Cerebellar cortex (tissue), 1 donor: ENCODE measurements at places on chromosomes 11 and 22.

DNA sequence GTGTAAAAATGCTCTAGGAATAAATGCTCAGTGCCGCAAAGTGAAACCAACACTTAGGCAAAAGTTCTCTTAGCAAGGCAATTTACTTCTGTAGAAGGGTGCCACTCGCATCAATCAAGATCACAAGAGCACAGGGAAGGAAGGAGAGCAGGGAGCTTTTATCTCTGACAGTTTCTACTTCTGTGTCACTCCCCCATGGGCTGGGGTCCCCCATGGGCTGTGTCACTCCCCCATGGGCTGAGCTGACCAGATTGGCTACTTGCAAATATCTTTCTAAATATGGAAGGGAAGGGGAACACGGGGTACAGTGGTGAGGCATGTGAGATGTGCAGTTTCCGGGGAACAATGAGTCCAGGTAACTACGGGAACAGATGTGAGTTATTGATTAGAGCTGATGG is 397 bp downstream of the OR52N2 start:
- no peak for DNase-seq

GRCh38 chr22:43828998-43829782 is 17.1 kb upstream of the EFCAB6 start:
- peak; percentile 61 for DNase-seq

- no peak for DNase-seq
Measured at GRCh38 chr11:112161012-112161411, 2.9 kb downstream of the IL18 start.

DNA sequence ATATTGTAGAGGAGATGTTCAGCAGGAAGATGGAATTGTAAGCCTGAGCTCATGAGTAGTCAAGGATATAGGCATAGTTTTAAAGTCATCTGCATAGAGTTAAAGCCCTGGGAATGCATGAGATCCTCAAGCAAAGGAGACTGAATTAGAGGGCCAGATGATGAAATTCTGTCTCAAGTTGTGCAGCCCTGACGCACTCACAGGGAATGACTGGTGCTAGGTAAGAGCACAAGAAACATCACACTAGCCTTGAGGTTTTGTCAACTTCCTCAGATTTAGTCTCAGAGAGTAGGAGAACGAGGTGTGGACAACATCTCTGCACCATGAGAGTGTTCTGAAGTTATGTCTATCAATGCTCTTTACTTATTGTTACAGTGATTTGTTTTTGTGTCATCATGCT is 5.8 kb downstream of the RAB38 start:
- DNase-seq = no peak

GRCh38 chr11:3949125-3949524 is 93.7 kb downstream of the STIM1 start:
- DNase-seq = no peak

GRCh38 chr22:28934026-28934425 is 50.7 kb downstream of the ZNRF3 start:
- no peak for DNase-seq

DNA sequence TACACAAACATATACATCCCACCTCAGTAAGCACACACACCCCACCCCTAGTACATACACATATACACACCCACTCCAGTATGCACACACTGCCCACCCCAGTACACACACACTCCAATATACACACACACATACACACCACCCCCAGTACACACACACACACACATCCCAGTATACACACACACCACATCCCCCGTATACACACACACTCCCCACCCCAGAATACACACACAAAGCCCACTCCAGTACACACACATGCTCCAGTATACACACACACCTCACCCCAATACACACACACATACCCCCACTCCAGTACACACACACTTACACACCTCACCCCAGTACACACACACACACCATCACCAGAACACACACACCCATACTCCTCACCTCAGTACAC is 7.4 kb downstream of the TECTA start:
- no peak for DNase-seq

- DNase-seq = no peak
Measured at GRCh38 chr11:44285756-44286155, 24.2 kb downstream of the ALX4 start.

- no peak for DNase-seq
Measured at GRCh38 chr11:72478669-72479068, 44.3 kb upstream of the CLPB start.

DNA sequence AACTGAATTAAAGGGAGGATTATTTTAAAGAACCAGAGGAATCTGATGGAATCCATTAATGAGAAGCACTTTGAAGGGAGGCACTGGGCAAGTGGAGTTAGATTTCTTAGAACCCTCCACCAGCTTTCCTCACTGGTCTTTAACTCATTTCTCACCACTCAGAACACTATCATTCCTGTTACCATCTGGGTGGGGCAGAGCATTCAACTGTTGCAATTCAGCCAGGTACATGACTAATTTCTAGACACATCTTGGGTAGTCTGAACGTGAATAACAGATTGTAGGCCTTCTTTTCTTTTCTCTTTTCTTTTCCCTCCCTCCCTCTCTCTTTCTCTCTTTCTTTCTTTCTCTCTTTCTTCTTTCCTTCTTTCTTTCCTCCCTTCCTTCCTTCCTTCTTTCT is 15.5 kb upstream of the MMP1 start:
- no peak for DNase-seq

DNA sequence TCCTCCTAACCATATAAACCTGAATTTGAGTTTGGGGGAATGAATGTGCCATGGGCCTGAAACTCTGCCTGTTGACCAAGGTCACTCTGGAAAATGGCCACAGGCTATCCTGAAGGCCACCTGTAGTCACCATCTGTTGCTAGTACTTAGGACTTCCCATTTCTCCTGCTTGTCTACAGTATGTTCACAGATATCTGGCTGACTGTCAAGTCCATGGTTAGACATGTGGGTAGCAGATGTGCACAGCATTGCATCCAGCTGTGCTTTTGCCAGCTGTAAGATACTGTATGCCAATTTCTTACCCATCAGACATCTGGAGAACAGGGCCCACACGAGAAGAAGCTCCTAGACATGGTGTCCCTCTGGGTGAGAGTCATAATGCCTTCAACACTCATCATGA is 475.4 kb downstream of the INSC start:
- peak; percentile 32 for DNase-seq

DNA sequence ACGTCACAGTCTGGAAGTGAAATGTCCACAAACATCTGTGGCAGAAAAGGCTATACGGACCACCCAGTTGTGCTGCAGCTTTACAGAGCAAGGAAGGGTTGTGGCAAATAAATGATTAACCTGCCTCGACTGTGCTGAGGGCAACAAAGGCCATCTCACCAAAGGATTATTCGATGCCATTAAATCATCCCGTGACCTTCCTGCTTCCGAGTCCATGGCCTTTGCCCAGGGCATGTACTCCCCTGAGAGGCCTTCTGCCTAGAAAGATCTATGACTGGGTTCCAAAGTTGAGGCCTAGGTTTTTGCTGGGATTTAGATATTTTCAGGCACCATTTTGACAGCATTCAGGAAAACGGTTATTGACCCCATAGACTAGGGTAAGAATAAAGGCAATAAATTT is 9.2 kb downstream of the CDPF1 start:
- no peak for DNase-seq
